ENCODE measurements at places on chromosomes 12 and 14.

DNA sequence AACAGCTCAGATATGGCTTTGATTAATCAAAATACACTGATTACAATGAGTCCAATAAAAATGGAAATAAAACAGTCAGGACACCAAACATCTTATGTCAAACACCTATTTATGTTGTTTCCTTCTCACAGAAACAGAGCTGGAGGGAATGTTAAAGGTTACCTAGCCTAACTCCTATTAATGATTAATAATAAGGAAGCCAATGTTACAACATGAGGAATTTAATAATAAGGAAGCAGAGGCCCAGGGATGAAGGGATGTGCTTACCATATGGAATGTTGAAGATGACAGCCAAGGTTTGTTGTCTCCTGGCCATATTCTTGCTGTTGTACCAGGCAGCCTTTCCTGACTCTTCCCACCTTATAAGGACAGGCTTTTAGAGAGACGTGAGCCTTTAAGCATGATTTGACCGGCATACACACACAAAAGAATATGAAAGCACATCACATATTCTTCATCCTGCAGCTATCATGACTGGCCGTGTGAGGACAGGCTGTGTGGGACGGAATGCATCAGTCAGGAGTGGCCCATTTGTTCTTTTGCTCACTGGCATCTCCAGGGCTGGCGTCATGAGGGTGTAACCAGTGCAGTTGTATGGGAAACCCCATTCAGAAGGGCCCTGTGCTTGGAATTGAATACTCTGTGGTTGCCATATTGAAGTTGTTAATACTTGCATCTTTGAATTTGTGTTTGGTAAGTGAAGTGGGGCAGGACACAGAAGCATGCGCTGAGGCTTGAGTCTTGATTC lies 3.1 kb upstream of the GPRC5D start:
- DNase-seq: no peak

- DNase-seq: no peak
Observed at GRCh38 chr14:97945631-97946030, 1148.4 kb downstream of the VRK1 start.

- no peak for DNase-seq
Observed at GRCh38 chr12:57226588-57227314, 2.8 kb upstream of the SHMT2 start.

DNA sequence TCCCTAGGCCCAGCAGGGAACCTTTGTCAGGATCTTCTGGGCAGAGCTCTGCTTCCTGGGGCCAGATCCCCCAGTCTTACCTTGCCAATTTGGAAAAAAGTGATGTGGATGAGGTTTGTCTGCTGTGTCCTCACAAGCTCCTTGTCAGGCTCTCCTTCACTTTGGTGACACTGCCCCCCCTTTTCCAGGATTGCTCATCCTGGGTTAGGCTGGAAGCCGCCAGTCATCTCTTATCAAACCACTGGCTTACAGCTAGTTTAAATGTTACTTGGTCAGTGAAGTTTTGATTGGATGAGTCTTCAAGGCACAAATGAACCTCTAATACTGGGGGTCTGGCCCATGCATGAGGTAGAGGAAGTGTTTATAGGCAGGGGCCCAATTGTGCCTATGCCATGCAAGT lies 15.3 kb downstream of the NYNRIN start:
- DNase-seq: no peak

GRCh38 chr12:42565633-42566032 lies 23.9 kb downstream of the PRICKLE1 start:
- peak; percentile 38 for DNase-seq

DNA sequence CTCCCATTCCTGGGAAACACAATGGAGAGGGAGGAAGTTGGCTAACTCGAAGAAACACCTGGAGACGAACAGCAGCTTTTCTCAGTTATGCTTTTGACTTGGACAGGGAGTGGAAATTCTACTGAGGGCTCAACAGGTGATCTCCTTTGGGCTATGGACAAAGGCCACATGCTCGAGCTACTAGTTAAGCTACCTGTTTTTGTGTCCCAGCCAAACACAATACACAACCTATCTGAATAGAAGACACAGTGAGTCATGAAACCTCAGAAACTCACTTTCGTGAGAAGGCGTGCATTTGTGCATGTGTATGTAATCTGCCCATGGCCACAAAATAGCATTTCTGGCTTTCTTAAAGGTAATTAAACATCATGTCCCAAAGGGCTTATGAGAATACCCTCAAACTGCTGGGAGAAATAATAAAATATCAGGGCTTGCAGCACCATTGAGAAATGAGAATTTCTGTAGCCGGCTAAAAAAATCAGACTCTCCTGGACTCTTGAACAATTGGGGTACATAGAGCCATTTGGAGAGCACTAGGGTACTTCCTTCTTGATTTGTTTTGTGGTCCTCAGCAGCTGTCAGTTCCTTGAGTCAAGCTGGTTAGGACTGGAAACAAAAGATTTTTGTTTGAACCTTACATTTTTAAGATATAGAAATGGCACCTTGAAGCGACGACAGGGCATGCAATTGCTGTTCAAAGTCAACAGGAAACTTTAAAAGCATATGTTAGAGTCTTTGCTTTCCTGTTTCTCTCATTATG lies 85.5 kb upstream of the PTHLH start:
- DNase-seq: no peak

DNA sequence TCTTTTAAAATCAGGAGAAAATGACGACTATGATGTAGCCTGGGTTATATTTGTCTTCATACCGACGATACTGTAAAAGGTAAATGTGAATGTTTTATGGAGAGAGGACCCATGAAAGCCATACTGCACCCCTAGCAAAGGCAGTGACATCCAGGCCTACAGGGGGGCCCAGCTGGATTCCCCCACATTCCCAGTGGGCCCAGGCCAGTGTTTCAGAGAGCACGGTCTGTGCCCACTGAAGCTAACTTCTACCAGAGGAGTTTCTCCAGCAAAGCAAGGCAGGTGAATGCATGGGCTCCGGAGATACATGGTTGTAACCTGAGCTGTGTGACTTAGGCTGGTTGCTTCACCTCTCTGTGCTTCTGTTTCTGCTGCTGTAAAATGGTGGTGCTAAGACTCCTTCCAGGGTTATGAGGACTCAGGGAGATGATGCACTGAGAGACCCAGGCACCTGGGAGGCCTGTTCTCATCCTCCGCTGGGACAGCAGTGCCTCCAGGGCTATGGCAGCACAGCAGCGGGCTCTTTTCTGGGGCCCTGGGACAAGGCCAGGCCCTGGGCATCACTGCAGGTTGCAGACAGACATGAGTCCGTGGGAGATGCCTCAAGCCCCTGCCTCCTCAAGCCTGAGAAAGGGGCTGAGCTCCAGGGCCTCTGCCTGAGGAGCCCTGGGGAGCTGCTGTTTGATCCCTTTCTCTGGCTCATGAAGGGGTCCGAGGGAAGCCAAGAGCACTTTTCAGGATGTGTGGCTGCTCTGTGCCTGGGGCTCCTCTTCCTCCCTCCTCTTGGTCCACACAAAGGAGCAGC lies 73.7 kb downstream of the SERPINA3 start:
- DNase-seq: no peak

- DNase-seq: no peak
Observed at GRCh38 chr12:75525263-75525662, 13.9 kb upstream of the KRR1 start.

DNA sequence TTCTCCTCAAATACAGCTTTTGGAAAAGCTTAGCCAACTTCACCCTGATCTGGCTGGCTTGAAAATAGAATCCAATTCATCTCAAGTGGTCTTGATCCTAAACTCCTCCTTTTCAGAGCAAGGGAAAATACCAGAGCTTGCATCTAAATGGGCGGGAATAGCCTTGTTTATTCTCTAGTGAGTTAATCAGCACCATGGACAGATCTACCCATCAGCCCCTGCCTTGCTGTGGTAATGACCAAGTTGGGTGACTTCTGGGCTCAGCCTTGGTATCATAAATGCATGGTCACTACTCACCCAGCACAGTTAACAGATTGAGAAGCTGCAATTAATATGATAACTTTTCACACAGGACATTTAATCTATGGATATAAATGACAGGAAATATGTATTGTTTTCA lies 196.6 kb downstream of the GLT1D1 start:
- no peak for DNase-seq

GRCh38 chr12:106205208-106206069 lies 42.4 kb downstream of the CKAP4 start:
- no peak for DNase-seq

GRCh38 chr14:37695866-37696265 lies 100.4 kb downstream of the TTC6 start:
- no peak for DNase-seq

- DNase-seq: no peak
Observed at GRCh38 chr12:31803306-31804184, 74.7 kb upstream of the AMN1 start.

GRCh38 chr14:75619548-75619947 lies 41.1 kb downstream of the ERG28 start:
- no peak for DNase-seq

DNA sequence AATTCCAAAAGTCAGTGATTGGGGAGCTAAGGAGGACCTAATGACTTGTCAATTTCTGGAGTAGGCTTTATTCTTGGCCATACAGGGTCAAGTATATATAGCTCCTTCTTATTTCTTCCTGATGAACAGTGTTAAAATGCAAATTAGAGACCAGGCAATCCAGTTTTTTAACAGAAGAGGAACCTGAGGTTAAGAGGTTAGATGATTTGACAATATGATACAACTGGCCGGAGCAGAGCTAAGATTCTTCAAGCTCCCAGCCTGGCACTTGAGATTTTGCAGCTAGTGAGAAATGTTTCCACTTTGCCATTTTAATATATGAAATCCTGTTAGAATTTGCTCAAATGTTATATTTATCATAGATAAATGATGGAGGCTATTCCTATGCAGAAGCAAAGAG lies 204.0 kb downstream of the SSPN start:
- DNase-seq: no peak
